Endodermal cell (in vitro differentiated cells): ENCODE measurements at places on chromosomes 11 and 22. TPM values are rescaled to one million over a fixed set of nuclear protein-coding genes. Genes with fewer than 3 reads are reported as not detected.

- DNase-seq = no peak
- H3K4me3 ChIP-seq = no peak overlapping the region
- H3K36me3 ChIP-seq = no peaks in the 10 kb centered on the region
- no peaks in the 10 kb centered on the region for H3K4me1 ChIP-seq
Measured at GRCh38 chr11:110303414-110303826, 7.0 kb upstream of the RDX start.

GRCh38 chr11:134040386-134041302 is 28.2 kb upstream of the JAM3 start:
- H3K27me3 ChIP-seq = no peaks in the 10 kb centered on the region
- H3K27ac ChIP-seq = peak overlapping the region; percentile 57
- no peaks in the 10 kb centered on the region for H3K4me1 ChIP-seq
- DNase-seq = no peak
- H3K36me3 ChIP-seq = no peaks in the 10 kb centered on the region

Gene GUCY1A2
- 2.8 and 3.7 TPM in 2 replicates for total RNA-seq

- peaks cover 26% of the 10 kb centered on the region for H3K36me3 ChIP-seq
- no peaks in the 10 kb centered on the region for H3K27me3 ChIP-seq
- H3K27ac ChIP-seq = no peak overlapping the region
- no peaks in the 10 kb centered on the region for H3K4me1 ChIP-seq
- H3K4me3 ChIP-seq = no peak overlapping the region
Measured at GRCh38 chr11:78065203-78065602, 1.5 kb downstream of the THRSP start.

DNA sequence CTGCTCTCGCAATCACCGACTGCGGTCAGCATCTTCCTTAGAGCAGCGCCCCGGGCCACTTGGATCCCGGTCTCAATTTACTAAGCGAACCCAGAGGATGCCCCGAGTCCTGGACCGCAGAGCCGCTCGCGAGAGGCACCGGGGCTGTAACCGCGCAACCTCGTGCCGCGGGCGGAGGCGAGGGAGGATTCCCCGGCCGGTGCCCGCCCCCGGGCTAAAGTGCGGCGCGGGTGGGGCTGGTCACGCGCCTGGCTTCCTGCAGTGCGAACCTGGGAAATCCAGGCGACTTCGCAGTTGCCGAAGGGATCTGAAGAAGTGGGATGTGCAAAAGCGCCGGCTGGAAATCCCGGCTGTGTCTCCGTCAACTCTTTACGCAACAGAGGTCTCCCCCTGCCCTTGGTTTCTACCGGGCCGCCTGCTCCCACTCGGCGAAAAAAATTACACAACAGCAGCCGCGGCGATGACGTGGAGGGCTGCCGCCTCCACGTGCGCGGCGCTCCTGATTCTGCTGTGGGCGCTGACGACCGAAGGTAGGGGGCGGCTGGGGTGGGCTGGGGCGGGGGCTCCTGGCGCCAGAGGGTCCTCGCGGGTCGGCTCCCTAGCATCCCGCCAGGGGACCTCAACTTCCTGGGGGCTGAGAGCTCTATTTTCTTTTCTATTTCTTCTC is at the start of gene NCR3LG1:
NCR3LG1 (plus strand) TSS at position 291 of the 667 bp plus-strand sequence; CDS start at position 461, 170 bp downstream.
- DNase-seq = peak; percentile 78
- H3K4me1 ChIP-seq = peaks cover 3% of the 10 kb centered on the region
- peaks cover 63% of the 10 kb centered on the region for H3K27me3 ChIP-seq
- H3K36me3 ChIP-seq = no peaks in the 10 kb centered on the region
- peak within 1 kb of the TSS; percentile 81 for H3K4me3 ChIP-seq
- H3K27ac ChIP-seq = no peak within 1 kb of the TSS

DNA sequence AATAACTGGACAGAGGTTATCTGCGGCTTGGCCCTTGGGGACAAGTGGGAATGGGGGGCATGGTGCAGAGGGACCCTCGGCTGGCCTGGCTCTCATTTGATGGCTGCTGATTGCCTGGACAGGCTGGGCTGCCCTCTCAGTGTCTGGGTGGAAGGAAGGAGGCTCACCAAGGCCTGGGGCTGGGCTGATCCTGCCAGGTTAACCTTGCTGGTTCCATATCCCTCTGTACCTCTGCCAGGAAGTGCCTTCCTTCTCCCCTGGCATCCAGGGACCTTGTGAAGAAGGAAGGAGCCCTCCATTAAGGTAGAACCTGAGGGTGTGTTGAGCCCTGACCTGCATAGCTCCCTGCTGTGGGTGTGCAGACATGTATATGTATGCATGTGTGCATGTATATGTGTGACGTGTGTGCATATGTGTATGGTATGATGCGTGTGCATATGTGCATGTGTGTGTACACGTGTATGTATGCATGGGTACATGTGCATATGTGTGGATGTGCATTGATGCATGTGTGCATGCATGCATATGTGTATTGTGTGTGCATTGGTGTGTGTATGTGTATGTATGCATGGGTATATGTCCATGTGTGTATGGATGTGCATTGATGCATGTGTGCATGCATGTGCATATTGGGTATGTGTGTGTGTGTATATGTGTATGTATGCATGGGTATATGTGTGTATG is 433.9 kb downstream of the TBC1D22A start:
- H3K36me3 ChIP-seq = no peaks in the 10 kb centered on the region
- no peak overlapping the region for H3K27ac ChIP-seq
- no peak for DNase-seq
- no peaks in the 10 kb centered on the region for H3K27me3 ChIP-seq

DNA sequence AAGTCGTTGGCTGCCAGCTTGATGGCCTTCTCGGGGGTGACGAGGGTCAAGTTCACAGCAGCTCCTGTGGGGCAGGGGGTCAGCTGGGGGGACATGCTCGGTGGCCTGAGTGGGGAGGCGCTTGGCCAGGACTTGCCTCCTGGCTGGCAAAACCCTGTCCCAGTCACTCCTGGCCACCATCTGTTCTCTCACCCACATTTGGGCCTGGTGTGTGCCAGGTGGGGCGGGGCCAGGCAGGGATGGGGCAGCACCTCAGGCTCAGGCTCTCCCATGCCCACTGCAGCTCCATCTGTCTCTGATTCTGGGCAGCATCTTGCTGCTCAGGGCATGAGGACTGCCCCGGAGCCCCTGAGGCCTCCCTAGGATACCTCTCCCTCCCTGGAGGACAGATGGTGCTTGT is 3.7 kb upstream of the CEND1 start:
- H3K36me3 ChIP-seq = peaks cover 8% of the 10 kb centered on the region
- H3K4me3 ChIP-seq = no peak overlapping the region
- H3K27ac ChIP-seq = peak overlapping the region; percentile 24
- DNase-seq = no peak

DNA sequence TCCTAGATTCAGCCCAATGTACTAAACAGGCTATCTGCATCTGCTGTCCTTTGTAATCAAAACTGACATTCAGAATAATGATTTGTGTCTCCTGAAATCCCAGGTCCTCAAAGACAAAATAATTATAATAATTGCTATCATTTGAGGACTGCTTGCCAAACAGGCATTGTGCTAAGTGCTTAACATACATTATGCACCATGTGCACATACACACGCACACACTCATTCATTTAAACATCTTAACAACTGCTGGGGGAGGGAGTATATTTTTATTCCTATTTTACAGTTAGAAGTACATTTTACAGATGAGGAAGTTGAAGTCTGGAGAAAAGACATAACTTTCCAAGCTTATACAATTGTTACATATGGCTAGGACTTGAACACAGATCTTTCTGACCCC is 308.0 kb upstream of the ZC3H12C start:
- H3K27me3 ChIP-seq = no peaks in the 10 kb centered on the region
- no peak for DNase-seq
- H3K27ac ChIP-seq = no peak overlapping the region
- no peaks in the 10 kb centered on the region for H3K4me1 ChIP-seq
- no peak overlapping the region for H3K4me3 ChIP-seq

Gene MUC2
- total RNA-seq = not detected in 2 replicates

GRCh38 chr22:43228330-43228729 is 41.4 kb upstream of the TTLL12 start:
- peaks cover 9% of the 10 kb centered on the region for H3K4me1 ChIP-seq
- no peak overlapping the region for H3K27ac ChIP-seq
- no peak overlapping the region for H3K4me3 ChIP-seq
- no peaks in the 10 kb centered on the region for H3K27me3 ChIP-seq

GRCh38 chr11:4050138-4050537 is 44.5 kb upstream of the RRM1 start:
- DNase-seq = no peak
- no peaks in the 10 kb centered on the region for H3K4me1 ChIP-seq
- H3K4me3 ChIP-seq = no peak overlapping the region

DNA sequence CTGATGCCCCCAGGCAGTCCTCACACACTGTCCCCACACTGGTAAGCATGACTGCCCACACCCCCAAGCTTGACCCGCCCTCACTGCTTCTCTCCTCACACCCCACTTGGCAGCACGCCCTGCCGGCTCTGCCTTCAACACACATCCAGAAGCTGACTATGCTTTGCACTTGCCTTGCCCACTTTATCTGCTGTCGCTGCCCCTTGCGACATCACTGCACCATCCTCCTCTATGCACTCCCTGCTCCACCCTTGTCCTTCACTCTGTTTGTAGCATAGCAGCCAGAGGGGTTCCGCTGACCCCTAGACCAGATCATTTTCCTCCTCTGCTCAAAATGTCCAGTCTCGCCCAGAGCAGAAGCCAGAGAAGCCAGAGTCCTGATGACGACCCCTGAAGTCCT is 25.3 kb upstream of the SLC25A1 start:
- H3K4me1 ChIP-seq = no peaks in the 10 kb centered on the region
- H3K27me3 ChIP-seq = no peaks in the 10 kb centered on the region
- no peak for DNase-seq

Gene MS4A6E
- not detected in 2 replicates for total RNA-seq

DNA sequence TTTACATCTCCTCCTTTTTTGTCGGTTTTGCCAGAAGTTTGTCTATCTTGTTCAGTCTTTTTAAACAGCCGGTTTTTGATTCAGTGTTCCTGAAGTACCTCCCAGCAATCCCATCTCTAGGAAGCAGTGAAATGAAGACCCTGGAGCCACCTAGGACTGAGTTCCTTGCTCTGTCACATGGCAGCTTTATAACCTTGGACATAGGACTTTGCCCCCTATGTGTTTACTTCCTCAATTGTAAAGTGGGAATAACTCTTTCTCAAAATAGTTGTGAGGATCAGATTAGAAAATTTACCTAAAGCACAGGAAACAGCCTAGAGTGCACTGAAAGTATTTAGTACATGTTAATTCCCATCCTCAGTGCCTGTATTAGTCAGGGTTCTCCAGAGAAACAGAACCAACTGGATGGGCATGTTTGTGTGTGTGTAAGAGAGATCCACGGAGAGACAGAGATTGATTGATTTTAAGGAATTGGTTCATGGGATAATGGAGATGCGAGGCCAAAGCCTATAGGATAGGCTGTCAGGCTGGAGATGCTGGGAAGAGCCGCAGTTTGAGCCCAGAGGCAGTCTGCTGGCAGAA is 20.0 kb downstream of the FAM83F start:
- peaks cover 2% of the 10 kb centered on the region for H3K36me3 ChIP-seq
- H3K27me3 ChIP-seq = no peaks in the 10 kb centered on the region
- peaks cover 18% of the 10 kb centered on the region for H3K4me1 ChIP-seq
- no peak for DNase-seq

DNA sequence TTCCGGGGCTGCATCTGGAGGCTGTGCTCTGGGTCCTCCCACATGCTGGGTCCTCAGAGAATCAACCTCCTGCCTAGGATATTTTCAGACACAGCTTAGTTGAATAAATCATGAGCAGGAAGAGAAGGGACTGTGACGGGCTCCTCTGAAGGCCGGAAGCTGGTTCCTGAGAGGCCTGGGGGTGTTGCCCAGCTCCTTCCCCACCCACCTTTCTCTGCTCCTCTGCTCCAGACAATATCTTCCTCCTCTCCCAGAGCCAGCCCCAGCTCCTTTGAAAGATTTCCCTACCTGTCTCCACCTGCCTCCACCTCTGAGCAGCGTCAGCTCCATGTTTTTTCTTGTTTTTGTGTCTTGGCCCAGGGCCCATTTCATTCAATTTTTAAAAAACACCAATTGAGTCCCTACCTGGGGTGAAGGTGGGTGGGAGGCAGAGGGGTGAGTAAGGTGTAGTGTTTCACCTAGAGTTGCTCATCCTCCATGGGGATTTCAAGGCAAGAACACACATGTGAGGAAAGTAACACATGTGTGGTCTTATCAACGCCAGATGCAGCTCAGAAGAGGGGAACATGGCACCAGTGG is 24.8 kb upstream of the THY1 start:
- no peak for DNase-seq
- H3K27me3 ChIP-seq = no peaks in the 10 kb centered on the region
- no peaks in the 10 kb centered on the region for H3K36me3 ChIP-seq
- H3K4me3 ChIP-seq = no peak overlapping the region
- H3K4me1 ChIP-seq = no peaks in the 10 kb centered on the region

Gene TRIM29
- total RNA-seq = not detected in 2 replicates

DNA sequence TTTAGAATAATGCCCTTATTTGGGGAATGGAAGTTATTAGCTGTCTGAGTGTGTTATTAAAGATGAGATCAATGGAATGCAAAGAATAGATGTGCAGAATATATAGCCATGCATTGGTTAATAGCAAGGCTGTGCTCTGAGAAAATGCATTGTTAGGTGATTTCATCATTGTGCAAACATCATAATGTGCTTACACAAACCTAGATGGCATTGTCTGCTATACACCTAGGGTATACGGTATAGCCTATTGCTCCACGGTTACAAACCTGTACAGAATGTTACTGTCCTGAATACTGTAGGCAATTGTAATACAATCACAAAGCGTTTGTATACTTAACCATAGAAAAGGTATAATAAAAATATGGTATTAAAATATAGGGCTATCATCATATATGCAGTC is 25.5 kb downstream of the SLC5A12 start:
- H3K4me3 ChIP-seq = no peak overlapping the region
- no peaks in the 10 kb centered on the region for H3K36me3 ChIP-seq
- no peak overlapping the region for H3K27ac ChIP-seq

DNA sequence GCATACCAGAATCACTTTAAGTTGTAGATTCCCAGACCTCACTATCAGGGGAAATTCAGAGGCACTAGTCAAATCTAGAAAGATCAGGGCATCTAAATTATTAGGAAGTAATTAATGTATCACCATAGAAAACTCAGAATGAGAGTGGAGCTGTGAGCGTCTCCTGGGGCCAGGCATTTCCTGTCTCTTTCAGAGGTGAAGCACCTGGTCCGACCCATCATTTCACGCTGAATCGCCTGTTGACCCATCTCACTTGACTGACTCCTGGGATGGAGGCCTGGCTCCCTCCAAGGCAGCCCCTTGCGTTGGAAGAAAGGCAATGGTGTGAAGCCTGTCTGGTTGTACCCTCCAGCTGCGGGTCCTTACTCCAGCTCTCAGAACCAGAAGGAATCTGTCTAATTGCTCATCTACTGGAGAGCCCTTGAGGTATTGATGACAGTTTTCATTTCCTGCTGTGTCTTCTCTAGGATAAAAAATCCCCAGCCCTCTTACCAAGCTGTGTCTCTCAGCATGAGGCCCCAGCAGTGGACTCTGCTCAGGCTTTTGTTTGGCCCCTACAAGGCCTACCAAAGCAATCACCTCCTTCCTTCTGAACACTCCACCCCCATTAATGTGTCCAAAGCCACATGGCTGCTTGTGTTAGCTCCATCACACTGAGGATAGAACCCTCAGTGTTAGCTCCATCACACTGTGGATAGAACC is 93.2 kb upstream of the SYT13 start:
- no peaks in the 10 kb centered on the region for H3K27me3 ChIP-seq
- no peak overlapping the region for H3K27ac ChIP-seq
- H3K36me3 ChIP-seq = no peaks in the 10 kb centered on the region
- H3K4me1 ChIP-seq = peaks cover 3% of the 10 kb centered on the region
